ENCODE measurements at places on chromosomes 7 and 10.

GRCh38 chr7:91033574-91033973 lies 230.7 kb upstream of the FZD1 start:
- no peak for DNase-seq

- no peak for DNase-seq
These were observed 64.0 kb downstream of the LRRC4 start for GRCh38 chr7:127967281-127967680.

DNA sequence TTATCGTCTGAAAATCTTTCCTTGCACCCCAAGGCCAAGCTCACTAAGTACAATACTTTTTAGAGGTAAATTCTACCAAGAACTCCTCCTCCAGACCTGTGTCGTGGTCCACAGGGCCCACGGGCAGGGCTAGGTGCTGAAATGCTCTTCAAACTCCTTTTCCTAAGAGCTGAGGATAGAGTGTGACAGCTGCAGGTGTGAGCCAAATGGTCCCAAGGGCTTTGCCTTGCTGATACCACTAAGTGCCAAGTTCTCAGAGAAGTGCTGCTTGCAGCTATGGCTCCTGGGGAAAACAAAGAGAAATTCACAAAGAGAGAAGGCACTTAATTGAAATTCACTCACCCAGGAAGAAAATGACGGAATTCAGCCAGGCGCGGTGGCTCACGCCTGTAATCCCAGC lies 868.9 kb upstream of the AUTS2 start:
- no peak for DNase-seq

DNA sequence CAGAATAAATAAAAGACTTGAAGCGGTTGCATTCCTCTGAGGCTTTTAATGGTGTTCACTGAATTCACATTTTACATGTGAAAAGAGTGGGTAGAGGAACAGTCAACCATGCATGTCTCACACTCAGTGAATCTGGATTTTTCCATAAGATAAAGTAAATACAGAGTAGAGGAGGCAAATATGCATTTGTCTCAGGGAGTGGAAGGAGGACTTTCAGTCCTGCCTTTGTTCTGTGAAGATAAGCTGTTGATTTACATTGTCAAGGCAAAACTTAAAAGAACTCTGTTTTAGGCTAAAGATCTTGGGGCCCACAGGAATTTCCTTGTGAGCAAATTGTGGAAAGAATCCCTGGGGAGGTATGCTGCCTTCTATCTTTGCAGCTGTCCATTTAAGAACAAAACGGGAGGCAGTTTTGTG lies 825.3 kb upstream of the MBL2 start:
- no peak for DNase-seq

GRCh38 chr7:49775949-49776443 lies 2.6 kb downstream of the VWC2 start:
- no peak for DNase-seq

DNA sequence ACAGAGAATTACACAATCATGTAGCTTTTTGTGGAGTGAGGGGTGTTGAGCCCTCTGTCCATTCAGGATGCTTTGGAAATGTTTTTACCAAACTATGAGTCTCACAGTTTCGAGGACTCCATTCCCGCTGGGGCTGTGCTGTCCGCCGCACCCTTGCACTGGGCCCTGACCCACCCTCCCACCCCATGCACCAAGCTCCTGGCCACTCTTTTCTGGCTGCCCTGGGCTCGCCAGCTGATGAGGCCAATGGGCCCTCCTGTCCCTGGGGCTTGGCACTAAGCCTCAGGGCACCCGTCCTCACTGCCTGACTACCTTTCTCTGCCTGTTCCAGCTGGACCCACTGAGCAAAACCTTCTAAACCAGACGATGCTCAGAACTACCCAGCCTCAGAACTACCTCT lies 332.1 kb downstream of the PTPRN2 start:
- DNase-seq, result no peak
